Cortex of kidney (tissue), 1 donor: ENCODE measurements at places on chromosomes 4 and X.

- no peak for DNase-seq
These were observed 76.3 kb downstream of the STK32B start for GRCh38 chr4:5127556-5127955.

DNA sequence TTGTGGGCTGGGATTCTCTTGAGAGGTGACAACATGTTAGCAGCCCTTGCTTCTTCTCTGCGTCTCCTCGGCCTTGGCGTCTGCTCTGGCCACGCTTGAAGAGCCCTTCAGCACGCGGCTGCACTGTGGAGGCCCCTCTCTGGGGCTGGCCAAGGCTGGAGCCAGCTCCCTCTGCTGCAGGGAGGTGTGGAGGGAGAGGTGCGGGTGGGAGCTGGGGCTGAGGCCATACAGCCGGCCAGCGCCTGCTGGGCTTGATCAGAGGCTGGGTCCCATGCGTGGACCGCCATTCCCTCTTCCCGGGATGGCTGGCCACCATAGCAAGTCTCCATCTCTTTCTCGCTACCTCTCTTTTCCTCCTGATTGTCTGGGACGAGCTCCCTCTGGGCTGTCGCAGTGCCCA lies 539.0 kb downstream of the PCDH7 start:
- no peak for DNase-seq

DNA sequence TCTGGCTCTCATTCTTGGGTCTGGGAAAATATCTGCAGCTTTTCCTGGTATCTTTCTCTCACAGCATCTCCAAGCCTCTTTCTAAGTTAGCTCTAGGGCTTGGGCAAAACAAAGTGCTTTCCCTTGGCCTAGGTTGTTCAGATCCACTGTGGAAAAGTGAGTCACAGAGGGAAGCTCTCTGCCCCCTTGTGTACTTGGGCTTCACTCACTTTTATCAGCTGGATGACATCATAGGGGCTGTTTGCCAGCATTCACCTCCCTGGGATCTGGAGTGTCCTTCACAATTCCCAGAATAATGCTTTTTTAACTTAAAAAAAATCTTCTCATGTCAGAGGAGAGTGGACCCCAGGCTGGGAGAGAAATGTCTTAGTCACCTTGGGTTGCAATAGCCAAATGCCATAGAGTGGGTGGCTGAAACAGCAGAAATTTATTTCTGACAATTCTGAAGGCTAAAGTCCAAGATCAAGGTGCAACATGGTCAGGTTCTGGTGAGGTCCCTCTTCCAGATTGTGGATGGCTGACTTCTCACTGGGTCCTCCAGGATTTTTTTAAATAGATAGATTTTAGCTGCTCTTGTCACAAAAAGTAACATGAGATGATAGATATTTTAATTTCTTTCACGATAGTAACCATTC lies 247.8 kb downstream of the SH2D1A start:
- no peak for DNase-seq

DNA sequence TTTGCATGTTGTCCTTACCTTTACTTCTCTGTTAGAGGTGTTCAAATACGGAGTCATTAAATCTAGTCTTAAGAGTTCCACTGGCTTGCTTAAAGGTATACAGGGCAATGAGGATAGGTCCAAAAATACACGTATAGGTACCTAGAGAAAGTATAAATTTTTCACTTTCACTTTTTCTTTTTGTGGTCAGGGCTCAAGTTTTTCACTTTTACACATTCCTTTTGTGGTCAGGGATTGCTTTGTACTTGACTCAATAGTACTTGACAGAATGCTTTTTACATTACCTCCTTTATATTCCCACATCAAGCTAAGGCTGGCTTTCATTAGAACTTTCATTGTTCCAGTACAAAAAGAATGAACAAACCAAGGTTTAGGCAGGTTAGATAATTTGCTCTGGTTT lies 21.7 kb downstream of the TMEM184C start:
- DNase-seq: no peak

DNA sequence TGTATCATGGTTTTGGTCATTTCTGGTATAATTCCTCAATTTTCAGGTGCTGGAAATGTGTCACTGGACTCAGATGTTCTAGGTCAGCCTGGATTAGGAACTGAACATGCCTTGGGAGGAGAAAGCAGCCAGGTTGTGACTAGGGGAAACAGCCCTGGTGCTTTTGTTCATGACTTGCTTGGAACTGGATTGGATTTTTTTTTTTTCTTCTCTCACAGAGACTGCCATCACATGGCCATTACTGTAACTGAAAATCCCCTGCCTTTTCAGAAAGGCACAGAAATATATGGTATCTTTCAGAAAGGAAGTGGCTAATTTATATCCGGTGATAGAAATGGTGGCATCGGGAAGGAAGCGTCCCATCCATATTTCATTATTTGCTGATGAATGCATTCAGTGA lies 34.6 kb downstream of the SEPTIN11 start:
- no peak for DNase-seq

DNA sequence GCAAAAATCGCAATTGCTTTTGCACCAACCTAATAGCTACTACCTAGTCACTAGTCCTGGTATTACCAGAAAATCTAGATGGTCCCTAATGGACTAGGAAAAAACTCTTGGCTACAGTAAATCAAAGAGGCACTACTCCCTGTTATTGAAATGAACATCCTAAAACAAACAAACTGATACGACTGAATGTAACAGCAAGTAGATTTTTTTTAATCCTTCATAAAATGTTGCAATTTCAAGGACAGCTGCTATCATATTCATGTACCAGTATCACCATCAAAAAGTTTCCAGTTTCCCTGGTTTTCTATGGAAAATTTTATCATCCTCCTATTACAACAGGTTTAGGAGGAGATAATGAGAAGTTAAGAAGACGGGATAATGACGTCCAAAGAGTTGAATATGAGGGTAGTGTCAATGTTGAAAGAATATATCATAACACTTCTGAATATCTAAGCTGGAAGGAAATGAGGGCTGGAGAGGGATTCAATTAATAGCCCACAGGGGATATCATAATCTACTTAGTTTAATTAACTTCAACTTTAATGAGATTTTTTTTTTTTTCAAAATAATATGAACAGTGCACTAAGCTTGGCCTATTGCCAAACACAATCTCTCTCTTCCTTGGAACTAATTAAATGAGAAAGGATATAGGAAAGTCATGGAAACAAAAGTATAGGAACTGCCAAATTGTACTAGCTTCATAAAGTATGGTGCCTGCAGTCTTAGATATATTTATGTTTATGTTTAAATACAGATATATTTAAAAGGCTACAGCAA lies 94.8 kb upstream of the SMIM10 start:
- DNase-seq: no peak

- no peak for DNase-seq
These were observed 165.3 kb upstream of the BCOR start for GRCh38 chrX:40263014-40263560.

- DNase-seq: no peak
These were observed 34.5 kb downstream of the NIPAL1 start for GRCh38 chr4:48051078-48051477.

DNA sequence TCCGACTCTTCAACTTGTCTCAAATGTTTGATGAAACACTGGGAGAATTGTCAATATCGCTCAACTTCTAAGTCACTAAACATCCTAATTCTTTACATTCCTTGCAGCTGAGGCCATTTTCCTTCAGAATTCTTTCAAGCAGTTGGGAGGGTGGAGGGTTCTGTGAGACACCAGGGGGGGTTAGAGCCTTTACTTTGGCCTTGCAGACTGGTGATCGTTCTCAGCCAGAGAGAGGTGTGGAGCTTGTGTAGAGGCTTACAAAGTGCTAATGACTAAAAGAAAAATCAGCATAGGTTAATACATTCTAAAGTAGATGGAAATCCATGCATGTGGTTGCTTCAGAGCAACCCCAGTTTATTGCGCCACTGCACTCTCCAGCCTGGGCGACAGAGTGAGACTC lies 21.3 kb upstream of the SOX3 start:
- no peak for DNase-seq

GRCh38 chr4:121765368-121765705 lies 373 bp upstream of the SMIM43 start:
- DNase-seq: no peak

DNA sequence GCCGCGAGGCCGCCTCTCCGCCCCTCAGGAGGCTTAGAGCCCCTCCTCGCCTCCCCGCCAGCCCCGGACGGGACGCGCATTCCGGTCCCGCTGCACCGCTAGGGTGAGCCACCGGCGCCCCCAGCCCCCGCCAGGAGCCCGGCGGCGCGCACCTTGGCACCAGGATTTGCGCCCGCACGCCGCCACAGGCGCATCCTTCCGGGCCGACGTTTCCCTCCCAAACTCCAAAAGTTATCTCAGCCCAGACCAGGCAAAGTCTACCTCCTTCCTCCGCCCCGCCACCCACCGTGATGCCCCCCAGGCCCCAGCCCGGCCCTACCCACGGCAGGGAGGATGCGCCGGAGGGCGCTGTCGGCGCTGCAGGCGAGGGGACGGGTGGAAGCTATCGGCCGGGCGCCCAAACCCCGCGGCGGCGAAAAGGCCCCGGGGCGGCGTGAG lies 538 bp downstream of the SCML2 start:
- no peak for DNase-seq

GRCh38 chr4:3291969-3292570 lies 751 bp upstream of the RGS12 start:
- DNase-seq: no peak

DNA sequence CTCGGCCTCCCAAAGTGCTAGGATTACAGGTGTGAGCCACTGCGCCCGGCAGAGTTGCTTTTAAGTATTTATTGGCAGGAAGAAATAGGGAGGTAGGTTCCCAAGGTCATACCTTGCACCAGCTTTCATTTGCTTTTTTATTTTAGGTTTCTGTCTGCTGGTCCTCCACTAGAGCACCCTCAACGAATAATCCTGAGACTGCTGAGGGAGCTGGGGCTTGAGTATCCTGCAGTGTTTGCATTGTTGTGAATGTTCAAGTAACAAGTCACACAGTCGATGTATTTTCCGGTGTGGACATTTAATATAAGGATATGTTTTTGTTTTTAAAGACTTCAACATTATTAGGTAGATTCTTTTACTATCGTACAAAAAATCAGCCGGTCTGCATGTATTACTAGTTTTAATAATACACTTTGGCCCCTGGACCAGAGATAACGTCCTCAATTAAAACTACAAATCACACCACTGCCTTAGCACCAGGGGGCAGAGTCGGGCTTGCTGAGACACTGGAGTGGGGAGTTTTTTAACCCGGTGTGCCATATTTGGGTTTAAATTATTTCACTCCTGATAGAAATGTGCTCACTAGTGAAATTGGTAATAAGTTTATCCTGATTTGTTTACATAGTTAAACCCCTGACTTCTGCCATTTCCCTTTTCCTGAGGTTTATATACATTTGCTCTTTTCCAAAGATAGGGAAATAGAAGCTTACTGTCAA lies 11.6 kb downstream of the SMIM20 start:
- no peak for DNase-seq

GRCh38 chr4:93747220-93747619 lies 81.3 kb upstream of the ATOH1 start:
- no peak for DNase-seq

- DNase-seq: no peak
These were observed 5.0 kb upstream of the MGST2 start for GRCh38 chr4:139660568-139661043.

GRCh38 chr4:145936142-145936996 lies 2.3 kb downstream of the ZNF827 start:
- no peak for DNase-seq

- no peak for DNase-seq
These were observed 59.5 kb upstream of the KDR start for GRCh38 chr4:55184600-55185523.

DNA sequence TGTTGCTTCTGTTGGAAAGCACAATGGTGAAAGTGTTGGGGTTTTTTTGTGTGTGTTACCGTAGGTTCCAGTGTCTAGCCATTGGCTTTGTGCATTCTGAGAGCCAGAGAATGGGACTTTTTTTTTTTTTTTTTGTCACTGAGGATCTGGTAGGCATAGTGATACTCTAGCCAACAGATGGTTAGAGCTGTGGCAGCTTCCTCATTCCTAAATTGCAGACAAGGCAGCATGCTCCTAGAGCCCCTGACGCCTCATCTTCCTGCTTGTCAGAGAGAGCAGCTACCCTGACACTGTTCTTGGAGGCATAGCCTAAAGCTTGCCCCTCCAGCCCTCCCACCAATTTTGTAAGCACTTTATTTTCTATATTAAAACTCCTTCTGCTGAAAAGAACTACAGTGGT lies 27.0 kb downstream of the ARHGEF9 start:
- DNase-seq: no peak

GRCh38 chr4:145799223-145799622 lies 119.3 kb downstream of the C4orf51 start:
- DNase-seq: no peak

GRCh38 chrX:1281521-1281920 lies 12.9 kb downstream of the CSF2RA start:
- DNase-seq: no peak

GRCh38 chr4:38572793-38573192 lies 91.2 kb upstream of the KLF3 start:
- no peak for DNase-seq

DNA sequence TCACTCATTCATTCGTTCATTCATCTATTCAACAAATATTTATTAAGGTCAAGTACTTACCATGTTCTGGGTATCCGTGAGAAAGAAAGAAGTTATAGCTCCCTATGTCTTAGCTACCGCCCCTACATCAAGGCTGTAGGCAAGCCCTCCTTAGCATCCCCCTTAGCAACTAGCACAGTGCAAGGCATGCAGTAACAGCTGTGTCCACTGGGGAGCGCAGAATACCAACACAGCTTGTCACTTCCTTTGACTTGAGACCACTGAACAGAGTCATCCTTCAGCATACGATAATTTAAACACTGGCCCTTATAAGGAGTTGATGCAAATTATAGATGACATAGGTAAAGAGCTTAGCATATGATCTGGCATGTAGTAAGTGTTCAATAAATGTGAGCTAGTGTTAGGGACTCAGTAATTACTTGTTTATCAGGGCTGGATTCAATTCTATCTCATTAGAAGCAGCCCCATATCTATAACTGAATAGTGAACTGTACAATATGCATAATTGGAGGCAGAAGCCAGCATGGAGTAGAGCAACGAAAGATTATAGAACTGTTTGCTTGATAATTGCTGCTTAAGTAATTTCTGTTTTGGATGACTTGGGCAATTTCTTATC lies 8.7 kb downstream of the KIAA1210 start:
- no peak for DNase-seq

DNA sequence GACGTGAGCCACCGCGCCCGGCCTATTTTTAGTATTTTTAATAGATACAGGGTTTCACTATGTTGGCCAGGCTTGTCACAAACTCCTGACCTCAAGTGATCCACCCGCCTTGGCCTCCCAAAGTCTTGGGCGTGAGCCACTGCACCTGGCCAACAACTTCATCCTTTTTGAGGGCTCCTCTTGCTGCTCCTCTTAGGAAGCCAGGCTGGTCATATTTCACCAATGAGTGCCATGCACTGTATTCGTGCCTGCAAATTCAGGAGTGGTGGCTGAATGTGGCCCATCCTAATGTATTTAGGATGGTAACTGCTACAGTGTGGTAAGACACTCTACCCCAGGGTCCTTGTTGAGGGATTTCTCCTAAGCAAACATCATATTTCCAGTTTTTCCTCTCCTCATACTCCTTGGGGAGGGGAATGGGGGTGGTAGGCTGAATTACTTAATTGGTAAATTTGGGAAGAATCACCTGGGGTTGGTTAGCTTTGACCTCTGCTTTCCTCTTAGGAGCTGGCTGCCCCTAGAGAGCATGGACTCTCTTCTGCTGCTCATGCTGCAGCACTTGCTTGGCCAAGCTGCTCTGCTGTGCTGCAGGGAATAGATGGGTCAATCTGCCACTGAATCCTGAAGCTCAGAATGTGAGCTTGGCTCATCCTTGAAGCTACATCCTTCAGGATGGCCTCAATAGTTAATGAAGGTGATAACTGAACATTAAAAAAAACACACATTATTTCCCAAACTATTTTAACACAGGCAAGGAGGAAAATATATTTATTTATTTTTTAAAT lies 167.4 kb downstream of the HS3ST1 start:
- no peak for DNase-seq
